ENCODE measurements at places on chromosomes 11 and 22. TPM values are rescaled to one million over a fixed set of nuclear protein-coding genes. Genes with fewer than 3 reads are reported as not detected.

IL17REL gene
- not detected for total RNA-seq

PNPLA3 gene
- not detected for total RNA-seq

PMM1 gene
- total RNA-seq = 44.0 TPM

GRCh38 chr11:102709201-102709945, 3.8 kb upstream of the MMP27 start:
- no peaks in the 10 kb centered on the region for H3K36me3 ChIP-seq
- no peak overlapping the region for H3K4me3 ChIP-seq
- no peaks in the 10 kb centered on the region for H3K4me1 ChIP-seq
- H3K27me3 ChIP-seq = no peaks in the 10 kb centered on the region

GRCh38 chr11:2507945-2508749, 63.3 kb downstream of the KCNQ1 start:
- DNase-seq = peak; percentile 46
- H3K36me3 ChIP-seq = no peaks in the 10 kb centered on the region
- no peak overlapping the region for H3K4me3 ChIP-seq
- H3K27me3 ChIP-seq = no peaks in the 10 kb centered on the region

DNA sequence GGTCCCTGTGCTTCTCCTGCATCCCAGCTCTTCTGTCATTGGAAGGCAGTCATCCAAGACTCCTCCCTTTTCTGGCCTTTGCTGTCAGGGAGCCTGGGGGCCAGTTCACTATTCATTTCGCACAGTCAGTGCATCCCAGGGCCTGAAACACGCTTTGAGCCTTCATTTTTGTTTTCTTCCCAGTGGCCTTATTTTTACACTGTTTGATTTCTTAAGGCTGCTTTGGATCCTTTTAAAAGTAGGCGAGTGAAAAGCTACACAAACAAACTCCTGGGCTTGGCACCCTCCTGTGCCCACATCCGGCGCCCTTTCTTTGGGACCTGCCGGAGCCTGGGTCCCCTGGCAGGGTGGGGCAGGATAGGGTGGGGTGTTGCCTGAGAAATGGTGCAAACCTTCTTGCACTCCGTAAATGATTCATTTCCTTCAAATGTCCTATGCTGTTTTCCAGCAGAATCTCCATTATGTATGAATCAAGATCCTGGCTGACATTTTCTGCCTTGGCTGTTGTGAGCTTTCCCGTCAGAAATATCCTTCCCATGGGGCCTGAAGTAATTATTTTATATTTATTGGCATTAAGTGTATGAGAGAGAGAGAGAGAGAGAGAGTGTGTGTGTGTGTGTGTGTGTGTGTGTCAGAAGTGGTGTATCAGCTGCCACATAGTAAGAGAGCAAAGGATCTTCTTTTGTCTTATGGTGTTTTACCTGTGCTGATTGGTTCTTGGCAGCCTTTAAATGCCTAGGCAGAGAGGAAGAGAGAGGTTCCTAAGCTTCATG, 45.6 kb downstream of the BCR start:
- H3K27me3 ChIP-seq = no peaks in the 10 kb centered on the region
- H3K36me3 ChIP-seq = no peaks in the 10 kb centered on the region
- DNase-seq = no peak
- H3K4me3 ChIP-seq = no peak overlapping the region
- no peaks in the 10 kb centered on the region for H3K4me1 ChIP-seq

DNA sequence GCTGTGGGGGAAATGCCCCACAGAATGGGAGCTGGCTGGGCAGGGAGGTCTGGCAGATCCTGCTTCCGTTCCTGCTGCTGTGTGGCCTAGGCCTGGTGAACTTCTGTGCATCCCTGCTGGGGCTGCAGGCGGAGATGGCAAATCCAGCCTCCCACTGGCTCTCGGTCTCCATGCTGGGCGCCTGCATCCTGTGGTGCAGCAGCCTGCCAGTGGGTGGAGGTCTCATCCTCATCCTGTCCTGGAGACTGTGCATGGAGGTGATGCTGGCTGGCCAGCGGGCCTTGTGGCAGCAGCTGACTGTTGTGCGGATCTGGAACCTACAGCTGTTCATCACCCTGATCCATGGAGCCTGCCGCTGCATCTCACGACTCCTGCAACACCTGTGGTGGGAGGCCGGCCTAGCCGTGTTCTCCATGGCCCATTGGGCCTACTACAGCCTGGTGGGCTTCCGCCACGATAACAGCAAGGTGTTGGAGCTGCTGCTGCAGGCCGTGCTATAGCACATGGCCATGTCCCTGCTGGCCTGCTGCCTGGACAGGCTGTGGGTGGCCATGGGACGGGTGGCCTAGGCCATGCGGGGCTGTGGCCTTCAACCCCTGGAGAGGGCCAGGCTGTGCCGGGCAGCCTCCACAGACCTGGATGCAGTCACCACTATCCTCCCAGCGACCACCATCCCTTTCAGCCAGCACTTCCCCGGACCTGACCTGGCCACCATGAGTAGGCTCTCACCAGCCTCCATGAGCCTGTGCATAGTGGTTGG, 8.8 kb upstream of the RPL3 start:
- no peaks in the 10 kb centered on the region for H3K27me3 ChIP-seq
- H3K4me1 ChIP-seq = no peaks in the 10 kb centered on the region
- H3K4me3 ChIP-seq = no peak overlapping the region
- DNase-seq = peak; percentile 63
- no peaks in the 10 kb centered on the region for H3K36me3 ChIP-seq

- no peaks in the 10 kb centered on the region for H3K27me3 ChIP-seq
- peak overlapping the region; percentile 92 for H3K27ac ChIP-seq
- H3K4me3 ChIP-seq = peak overlapping the region; percentile 48
- H3K36me3 ChIP-seq = no peaks in the 10 kb centered on the region
- peak; percentile 92 for DNase-seq
- peaks cover 51% of the 10 kb centered on the region for H3K4me1 ChIP-seq
Measured at GRCh38 chr11:62444236-62444833, 25.5 kb downstream of the SCGB1A1 start.

DNA sequence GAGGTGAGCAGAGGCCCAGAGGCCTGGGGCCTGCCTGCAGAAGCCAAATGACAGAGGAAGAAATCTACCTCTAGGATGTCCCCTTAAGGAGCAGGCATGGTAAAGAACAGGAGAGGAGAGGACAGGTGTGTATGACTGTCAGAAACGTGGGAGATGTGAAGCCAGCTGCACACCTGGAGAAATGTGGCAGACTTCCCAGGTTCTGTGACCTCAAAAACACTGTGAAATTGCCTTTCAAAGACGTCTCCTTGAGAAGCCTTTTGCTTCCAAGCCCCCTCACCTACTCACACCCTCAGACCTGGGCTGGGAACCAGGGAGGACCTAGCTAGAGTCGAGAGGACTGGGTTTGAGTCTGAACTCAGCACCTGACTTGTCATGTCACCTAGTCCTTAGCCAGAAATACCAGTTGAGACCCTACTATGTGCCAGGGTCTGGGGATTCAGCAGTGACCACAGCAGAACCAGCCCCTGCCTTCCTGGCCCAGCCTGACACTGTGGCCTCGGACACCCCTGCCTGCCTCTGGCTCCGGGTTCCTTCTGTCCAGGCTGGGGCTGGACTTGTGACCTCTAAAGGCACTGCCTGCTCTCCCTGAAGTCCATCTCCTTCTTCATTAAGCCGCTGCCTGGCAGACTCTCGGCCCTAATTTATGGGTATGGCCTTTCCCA, 5.6 kb downstream of the TPBGL start:
- H3K27ac ChIP-seq = no peak overlapping the region
- peaks cover 22% of the 10 kb centered on the region for H3K4me1 ChIP-seq
- H3K4me3 ChIP-seq = no peak overlapping the region
- peaks cover 15% of the 10 kb centered on the region for H3K27me3 ChIP-seq
- no peaks in the 10 kb centered on the region for H3K36me3 ChIP-seq

DNA sequence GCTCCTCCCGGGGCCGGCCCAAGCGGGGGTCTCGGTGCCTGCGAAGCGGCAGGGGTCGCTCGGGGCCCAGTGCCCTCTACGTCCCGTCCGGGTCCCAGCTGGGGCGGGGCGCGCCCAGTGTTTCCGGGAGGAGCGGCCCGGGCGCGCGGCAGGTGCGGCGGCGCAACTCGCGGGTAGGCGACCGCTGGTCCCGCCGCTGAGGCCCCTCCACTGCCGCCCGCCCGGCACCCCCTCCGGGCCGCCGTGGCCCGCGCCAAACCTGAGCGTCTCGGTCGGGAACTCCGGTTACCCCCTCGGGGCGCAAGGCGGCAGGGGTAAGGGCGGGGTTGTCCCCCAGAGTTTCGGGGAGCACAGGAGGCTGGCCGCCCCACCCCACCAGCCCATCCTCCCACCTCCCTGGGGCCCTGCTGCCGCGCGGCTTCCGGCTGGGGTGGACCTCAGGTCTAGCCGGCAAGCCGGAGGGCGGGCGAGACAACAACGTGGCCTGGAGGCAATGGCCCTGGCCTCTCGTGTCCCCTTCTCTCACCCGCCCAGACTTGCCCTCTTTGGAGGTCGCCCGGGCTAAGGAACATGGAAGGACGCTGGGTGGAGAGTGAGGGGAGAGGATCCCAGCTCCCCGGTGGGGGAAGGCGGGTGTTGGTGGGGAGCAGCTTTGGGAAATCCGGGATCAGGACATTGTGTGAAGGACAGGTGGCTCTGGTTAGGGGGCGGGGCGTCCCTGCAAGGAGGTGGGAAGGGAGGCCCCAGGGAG, 398 bp upstream of the CRACR2B start:
- H3K36me3 ChIP-seq = peaks cover 22% of the 10 kb centered on the region
- no peak for DNase-seq
- no peak overlapping the region for H3K4me3 ChIP-seq
- peak overlapping the region; percentile 65 for H3K27ac ChIP-seq
- peaks cover 90% of the 10 kb centered on the region for H3K27me3 ChIP-seq
- H3K4me1 ChIP-seq = peaks cover 59% of the 10 kb centered on the region
